Heart right ventricle (tissue), 16 donors: ENCODE measurements at places on chromosomes 12 and 14.
A peak's percentile ranks its signal among the peaks of the same experiment; 100 is the strongest.

GRCh38 chr14:99790201-99790977 is 2.8 kb upstream of the EML1 start:
- DNase-seq, result no peak

DNA sequence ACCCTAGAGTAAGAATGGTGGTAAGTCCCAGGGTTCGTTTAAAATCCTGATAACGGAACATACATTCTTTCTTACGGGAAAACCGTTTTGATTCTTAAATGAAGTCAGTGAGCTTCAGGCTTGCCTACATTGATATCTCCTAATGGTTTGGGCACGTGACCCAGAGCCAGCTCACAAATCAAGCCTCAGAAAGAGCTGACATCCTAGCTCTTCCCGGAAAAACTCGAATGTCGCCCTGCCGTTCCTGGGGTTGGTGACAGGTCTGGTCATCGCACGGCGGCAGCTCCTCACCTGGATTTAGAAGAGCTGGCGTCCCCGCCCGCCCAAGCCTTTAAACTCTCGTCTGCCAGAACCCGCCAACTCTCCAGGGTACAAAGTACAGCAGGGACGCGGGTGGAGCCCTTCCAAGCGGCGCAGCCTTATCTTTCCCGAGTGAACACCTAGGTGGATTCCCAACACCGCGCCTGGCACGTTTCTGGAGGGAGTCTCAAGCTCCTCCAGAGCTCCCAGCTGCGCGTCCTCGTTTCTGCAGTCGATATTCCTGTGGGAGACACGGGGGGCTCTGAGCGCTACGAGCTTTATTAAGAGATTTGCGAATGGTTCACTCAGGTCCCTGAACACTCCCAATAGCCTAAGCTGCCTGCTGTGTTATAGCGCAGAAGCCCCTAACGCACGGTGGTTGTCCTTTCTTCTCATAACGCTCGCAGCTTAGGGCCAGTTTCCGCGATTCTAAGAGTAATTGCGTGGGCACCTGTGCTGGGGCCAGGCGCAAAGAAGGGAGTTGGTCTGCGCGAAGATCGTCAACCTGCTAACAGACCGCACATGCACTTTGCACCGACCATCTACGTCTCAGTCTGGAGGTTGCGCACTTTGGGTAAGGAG is at the start of gene SSTR1:
Gene SSTR1, plus strand, starts transcription at position 169 of the 882 bp plus-strand sequence. CDS start 1,486 bp downstream, outside the sequence.
- DNase-seq, result peak; percentile 6

DNA sequence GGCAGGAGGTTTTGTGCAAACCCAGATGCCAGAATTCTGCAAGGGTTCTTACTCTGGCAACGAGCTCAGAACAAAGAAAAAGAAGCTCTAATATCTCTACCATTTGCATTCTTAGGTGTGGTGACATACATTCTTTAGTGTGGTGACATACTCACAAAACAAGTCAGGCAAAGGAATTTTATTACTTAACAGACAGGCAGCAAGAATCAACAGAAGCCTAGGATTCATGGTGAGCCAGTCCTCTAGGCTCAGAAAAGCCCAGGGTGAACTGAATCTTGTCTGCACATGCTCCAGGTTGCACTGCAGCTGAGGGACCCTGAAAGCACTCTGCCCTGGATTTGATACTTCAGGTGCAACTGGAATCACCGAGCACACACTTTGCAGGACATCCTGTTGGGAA is 122.4 kb upstream of the PTPRQ start:
- DNase-seq, result no peak

GRCh38 chr12:15090441-15090840 is 117.6 kb downstream of the PDE6H start:
- DNase-seq, result no peak

DNA sequence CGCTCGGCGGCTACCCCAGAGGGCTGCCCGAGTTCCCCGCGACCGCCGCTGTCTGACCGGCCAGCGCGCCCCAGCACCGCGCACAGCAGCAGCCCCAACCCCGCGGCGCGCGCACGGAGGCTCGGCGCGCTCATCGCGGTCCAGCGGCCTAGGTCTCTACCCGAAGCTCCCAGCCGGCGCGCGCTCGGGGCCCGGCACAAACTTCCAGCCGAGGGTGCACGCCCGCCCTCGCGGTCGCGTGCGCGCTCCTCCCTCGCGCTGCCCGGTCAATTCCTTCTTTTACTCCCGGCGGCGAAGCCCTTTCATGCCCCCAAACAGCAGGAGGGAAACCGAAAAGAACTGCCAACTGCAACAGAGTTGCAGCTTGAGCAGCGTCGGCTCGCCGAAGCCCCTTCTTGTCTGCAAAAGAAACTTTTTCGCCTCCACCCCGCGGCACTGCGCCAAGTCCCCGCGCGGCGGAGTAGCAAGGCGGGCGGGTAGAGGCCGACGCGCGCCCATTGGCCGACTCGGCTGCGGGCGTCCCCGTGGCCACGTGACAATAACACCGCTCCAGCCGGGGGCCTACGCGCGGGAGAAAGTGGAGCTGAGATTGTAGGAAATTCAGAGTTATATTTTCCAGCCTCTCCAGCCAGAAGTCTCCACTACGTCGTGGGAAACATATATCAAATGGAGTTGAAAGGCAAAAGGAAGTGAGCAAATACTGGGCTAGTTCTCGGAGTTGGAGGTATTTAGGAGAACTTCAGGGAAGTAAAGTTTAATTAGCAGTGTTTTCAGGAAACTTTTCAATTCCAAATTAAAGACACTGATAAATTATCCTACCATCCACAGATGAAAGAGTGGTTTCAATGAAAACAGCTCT is at the start of gene LRIG3:
Gene LRIG3, minus strand, starts transcription at position 403 of the 859 bp plus-strand sequence. Its CDS starts 269 bp downstream, at position 134.
- DNase-seq, result peak; percentile 92

- DNase-seq, result no peak
These were observed 106.8 kb downstream of the CALM1 start for GRCh38 chr14:90503582-90503981.

DNA sequence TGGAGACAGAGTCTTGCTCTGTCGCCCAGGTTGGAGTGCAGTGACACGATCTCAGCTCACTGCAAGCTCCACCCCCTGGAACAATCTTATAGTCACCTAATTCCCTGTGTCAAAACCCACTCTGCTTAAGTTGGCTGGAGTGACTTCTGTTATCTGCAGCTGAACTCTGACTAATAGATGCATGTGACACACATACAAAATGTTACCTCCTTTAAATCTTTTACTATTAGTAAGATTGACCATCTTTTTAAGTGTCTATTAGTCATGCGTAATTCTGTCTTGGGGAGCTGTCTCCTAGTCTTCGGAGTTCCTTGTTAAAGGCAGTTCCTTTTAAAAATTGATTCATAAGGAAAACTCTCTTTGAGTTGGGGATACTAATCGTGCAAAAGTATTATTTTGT is 7.4 kb downstream of the IFI27L1 start:
- no peak for DNase-seq

- DNase-seq, result no peak
These were observed 20.9 kb downstream of the RASAL1 start for GRCh38 chr12:113114447-113115178.

DNA sequence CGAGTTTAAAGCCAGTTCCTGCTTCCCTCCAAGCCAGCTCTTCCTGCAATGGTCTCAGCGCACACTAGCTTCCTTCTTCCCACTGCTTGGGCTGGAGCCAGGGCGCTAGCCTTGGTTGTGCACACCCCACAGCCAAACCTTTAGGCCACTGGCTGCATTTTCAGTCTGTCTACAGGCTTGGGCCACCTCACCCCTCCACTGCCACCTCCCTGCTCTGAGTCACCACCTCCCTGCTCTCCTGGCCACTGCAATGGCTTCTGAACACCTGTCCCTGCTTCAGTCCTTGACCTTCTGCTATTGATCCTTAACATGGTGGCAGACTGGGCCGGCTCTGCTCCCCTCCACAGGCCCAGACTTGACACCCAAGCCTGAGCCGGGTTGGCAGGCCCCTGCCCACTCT is 151.1 kb downstream of the RBM19 start:
- DNase-seq, result no peak

DNA sequence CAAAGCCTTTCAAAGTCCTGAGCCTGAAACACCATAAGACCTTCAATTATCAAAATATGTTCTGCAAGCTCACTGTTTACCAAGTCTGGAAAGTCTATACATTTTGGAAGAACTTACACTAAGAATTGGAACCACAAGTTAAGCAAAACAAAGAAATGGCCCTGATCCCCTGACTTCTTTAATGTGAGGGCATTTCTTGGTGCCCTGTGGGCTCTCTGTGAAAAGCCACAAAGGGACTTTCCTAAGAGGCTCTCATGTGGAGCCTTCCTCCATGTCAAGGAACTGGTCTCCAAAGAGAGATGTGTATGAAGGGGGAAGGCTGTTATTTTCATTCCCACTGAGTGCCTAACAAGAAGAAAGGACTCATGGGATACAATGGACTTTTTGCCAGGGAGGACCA is 13.5 kb upstream of the MYH6 start:
- no peak for DNase-seq

DNA sequence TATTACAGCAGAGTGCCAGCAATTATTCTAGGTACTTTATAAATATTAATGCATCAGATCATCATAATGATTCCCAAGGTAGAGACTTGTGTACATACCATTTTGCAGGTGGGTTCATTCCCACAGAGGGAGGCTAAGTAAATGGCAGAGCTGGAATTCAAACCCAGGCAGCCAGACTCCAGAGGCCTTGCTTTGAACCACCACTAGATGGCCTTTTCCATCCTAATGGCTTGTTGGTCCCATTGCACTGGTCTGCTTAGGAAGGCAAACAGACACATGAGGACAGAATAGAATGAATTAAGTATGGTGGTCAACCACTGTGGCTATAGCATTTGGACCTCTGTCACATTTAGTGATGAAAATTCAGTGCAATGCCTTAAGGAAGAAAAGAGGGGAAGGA is 158.7 kb downstream of the METTL25 start:
- no peak for DNase-seq
